ENCODE measurements at places on chromosomes 7 and 10.

DNA sequence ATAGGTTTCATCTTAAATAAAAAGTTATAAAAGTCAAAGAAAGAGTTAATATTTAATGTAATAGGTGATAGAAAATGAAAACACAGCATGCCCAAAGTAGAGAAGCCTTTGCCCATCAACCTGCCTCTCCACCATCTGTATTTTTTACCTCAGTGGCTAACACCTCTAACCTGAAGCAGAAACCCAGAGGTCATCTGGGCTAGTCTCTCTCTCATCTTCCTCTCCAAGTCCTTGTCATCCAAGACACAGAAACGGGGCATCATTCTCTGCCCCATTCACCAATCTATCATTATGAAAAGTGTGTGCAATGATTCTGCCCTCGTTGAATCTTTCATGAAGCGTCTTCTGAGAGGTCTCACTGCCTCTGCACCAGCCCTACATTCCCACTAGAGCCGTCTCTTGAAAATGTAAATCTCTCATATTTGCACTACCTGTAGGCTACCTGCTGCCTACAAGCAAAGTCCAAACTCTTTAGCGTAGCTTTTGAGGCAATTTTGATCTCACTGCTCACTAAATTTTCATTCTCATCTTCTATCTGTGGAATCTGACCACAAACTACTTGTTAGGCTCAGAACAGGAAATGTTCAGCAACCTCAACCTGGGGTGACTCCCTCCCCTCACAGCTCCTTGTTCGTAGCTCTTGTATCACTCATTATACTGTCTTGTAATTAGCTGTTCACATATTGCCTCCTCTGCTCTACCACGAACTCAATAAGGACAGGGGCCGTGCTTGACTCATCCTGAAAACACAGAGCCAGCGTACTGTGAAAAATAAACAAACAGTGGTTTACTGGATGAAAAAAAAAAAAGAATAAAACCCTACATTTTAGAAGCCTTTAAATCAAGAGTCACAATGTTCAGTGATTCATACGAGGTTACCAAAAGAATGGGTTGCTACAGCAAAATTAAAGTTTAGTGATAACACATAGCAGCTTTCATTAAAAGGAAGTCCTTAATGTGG is 83.1 kb downstream of the CTNNA3 start:
- DNase-seq: no peak

- DNase-seq: no peak
These were observed 14.8 kb downstream of the COL13A1 start for GRCh38 chr10:69816521-69816920.

- DNase-seq: no peak
These were observed 475.1 kb upstream of the FZD8 start for GRCh38 chr10:36117231-36117630.

- no peak for DNase-seq
These were observed 4.2 kb upstream of the SORBS1 start for GRCh38 chr10:95565336-95565735.

DNA sequence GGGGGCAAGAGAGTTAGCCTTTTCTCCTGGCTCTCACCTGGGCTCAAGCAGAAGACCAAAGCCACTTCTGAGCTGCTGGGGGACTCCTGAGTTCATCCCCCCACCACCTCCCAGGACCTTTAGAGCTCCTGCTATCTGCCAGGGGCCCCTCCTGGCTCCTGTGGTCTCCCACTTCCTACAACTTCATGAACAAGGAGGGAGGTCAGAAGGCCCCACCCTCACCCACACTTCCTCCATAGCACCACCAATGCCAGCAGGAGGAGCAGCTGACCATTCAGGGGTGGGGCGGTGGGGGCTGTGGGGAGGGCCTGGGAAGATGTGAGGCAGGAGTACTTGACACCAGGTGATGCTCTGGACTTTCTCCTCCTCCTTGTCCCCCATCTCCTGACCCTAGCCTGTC is 32.6 kb upstream of the ADCYAP1R1 start:
- no peak for DNase-seq
